Neural crest cell (in vitro differentiated cells): ENCODE measurements at places on chromosomes 2 and 18. TPM values are rescaled to one million over a fixed set of nuclear protein-coding genes. Genes with fewer than 3 reads are reported as not detected.

Gene PDCL3
- 35.4 and 36.0 TPM in 2 replicates for total RNA-seq

GRCh38 chr18:76981396-76981968, 151.1 kb downstream of the MBP start:
- DNase-seq: no peak

GRCh38 chr2:182345384-182345783, 81.5 kb downstream of the PDE1A start:
- no peak for DNase-seq

- DNase-seq: no peak
Measured at GRCh38 chr18:56973487-56973886, 173.4 kb upstream of the BOD1L2 start.

Gene FBXO15
- 1.7 and 2.7 TPM in 2 replicates for total RNA-seq

- DNase-seq: no peak
Measured at GRCh38 chr2:143844986-143845385, 674.9 kb downstream of the ZEB2 start.

GRCh38 chr2:233974530-233975071, 57.4 kb downstream of the TRPM8 start:
- no peak for DNase-seq

DNA sequence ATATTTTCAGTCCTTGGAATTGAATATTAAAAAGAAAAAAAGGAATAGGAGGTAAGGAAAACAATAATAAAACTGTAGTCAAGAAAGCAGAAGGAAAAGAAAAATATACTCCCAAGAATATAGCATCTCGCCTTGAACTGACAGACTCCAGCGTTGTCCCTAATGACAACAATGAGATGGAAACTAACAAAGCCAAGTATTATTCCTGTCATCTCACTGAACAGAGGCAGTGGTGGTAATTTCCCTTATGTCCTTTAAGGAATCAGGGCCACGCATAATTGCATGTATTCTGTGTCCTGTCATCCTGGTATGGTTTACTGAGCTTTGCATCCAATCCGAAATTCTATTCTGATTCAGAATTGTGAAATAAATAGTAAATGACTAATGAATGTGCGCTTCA, 158.9 kb downstream of the LRRTM4 start:
- DNase-seq: no peak

Gene REG3A
- not detected in 2 replicates for total RNA-seq

DNA sequence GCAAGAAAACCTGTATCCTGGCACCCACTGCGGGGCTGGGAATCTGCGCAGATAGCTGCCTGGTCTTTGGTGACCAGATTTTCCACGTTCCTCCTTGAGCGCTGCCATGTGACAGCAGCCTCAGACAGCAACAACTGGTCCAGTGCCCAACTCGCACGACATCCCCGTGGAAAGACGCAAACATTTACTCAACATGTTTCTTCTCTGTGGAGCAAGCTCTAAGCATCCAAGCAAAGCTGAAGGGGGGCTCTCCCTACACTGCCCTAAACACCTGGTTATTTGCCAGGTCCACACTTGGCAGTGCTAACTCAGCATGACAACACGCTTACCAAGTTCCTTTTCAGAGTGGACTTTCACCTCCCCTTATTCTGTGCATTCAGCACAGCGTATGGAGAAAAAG, 11.3 kb downstream of the ZNF516 start:
- no peak for DNase-seq

Gene IL1A
- not detected in 2 replicates for total RNA-seq

Gene AMER3
- 1.3 and 1.4 TPM in 2 replicates for total RNA-seq
